Esophagus squamous epithelium (tissue), 5 donors: ENCODE measurements at places on chromosomes 16 and 17.
A peak's percentile ranks its signal among the peaks of the same experiment; 100 is the strongest.

- DNase-seq, result no peak
- peak within 1 kb of the TSS; percentile 47 for H3K4me3 ChIP-seq
- H3K27me3 ChIP-seq, result no peaks in the 10 kb centered on the region
- H3K36me3 ChIP-seq, result peaks cover 42% of the 10 kb centered on the region
- H3K4me1 ChIP-seq, result peaks cover 14% of the 10 kb centered on the region
Measured at GRCh38 chr17:41518789-41519449, at the start of gene KRT15. TSS of gene KRT15 (minus strand) at chr17:41518890. CDS start at chr17:41518827, 63 bp downstream.

DNA sequence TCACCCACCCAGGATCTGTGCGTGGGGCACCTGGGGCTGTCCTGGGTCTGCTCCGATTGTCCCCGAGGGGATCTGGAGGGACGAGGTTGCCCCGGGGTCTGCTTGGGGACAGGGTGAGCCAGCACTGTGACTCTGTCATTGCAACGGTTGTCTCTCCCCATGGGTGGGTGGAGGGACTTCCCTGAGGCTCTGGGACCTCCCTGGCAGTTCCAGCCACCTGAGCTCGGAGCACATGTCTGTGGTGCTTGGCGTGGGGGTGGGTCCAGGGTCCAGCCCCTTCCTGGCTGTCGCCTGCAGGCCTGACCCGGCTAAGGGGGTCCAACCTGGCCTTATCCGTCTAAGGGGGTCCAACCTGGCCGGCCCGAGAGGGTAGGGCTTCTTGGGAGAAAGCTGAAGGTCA is 8.5 kb upstream of the CBFA2T3 start:
- no peak overlapping the region for H3K4me3 ChIP-seq
- H3K36me3 ChIP-seq, result no peaks in the 10 kb centered on the region
- H3K27me3 ChIP-seq, result no peaks in the 10 kb centered on the region
- DNase-seq, result no peak

GRCh38 chr17:39607851-39608130 is at the start of gene NEUROD2:
TSS of gene NEUROD2 (minus strand) at chr17:39607920. CDS start at chr17:39606599, 1,321 bp downstream.
- no peak within 1 kb of the TSS for H3K27ac ChIP-seq
- H3K36me3 ChIP-seq, result no peaks in the 10 kb centered on the region
- H3K27me3 ChIP-seq, result peaks cover 100% of the 10 kb centered on the region
- DNase-seq, result no peak
- no peak within 1 kb of the TSS for H3K4me3 ChIP-seq

DNA sequence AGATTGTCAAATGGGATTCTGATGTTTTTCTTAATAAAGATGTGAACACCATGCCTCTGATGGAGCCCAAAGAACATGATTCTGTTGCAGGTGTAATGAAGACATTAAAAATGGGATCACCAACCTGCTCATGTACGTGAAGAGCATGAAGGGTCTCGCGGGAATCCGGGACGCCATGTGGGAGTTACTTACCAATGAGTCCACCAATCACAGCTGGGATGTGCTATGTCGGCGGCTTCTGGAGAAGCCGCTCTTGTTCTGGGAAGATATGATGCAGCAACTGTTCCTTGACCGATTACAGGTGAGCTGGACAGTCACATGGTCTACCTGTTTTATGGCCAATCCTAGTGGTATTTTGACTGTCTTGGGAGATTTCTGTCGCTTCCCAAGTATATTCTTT is 7.6 kb downstream of the COG1 start:
- H3K27me3 ChIP-seq, result no peaks in the 10 kb centered on the region
- no peak overlapping the region for H3K4me3 ChIP-seq
- H3K27ac ChIP-seq, result no peak overlapping the region
- H3K4me1 ChIP-seq, result peaks cover 2% of the 10 kb centered on the region

DNA sequence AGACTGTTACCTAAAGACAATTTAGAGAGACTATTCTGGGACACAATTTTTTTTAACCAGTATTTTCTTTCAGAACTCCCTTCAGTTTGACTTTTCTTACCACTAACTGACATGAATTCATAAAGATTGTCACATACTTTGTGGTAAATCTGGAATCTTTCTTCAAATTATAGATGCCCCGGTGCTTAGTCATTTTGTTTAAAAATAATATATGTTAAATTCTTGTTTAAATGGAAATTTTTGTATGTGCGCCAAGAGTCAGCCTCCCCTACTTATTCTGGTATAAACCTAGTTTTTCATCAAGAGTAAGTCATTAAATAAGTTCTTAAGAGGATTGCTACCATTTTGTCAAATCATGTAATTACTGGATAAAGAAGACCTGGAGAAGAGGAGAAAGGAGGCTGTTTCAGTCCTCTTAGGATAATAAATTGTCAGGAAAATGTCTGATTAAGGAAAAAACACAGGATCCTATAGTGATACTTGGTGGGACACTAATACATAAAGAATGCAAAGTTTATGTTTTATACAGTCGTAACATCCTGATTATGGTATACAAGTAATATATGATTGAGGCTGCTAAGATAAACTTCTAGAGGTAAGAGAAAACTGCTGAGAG is 424.4 kb downstream of the PMP22 start:
- H3K27ac ChIP-seq, result no peak overlapping the region
- no peak for DNase-seq
- peaks cover 12% of the 10 kb centered on the region for H3K4me1 ChIP-seq
- no peaks in the 10 kb centered on the region for H3K36me3 ChIP-seq
- no peaks in the 10 kb centered on the region for H3K27me3 ChIP-seq

GRCh38 chr16:50408001-50408561 is 39.3 kb upstream of the BRD7 start:
- DNase-seq, result no peak
- H3K4me3 ChIP-seq, result no peak overlapping the region
- H3K27ac ChIP-seq, result no peak overlapping the region
- H3K27me3 ChIP-seq, result no peaks in the 10 kb centered on the region

- no peaks in the 10 kb centered on the region for H3K4me1 ChIP-seq
- no peaks in the 10 kb centered on the region for H3K36me3 ChIP-seq
- DNase-seq, result no peak
- H3K27ac ChIP-seq, result no peak overlapping the region
- H3K4me3 ChIP-seq, result no peak overlapping the region
Measured at GRCh38 chr16:22109258-22109898, 17.0 kb downstream of the VWA3A start.

DNA sequence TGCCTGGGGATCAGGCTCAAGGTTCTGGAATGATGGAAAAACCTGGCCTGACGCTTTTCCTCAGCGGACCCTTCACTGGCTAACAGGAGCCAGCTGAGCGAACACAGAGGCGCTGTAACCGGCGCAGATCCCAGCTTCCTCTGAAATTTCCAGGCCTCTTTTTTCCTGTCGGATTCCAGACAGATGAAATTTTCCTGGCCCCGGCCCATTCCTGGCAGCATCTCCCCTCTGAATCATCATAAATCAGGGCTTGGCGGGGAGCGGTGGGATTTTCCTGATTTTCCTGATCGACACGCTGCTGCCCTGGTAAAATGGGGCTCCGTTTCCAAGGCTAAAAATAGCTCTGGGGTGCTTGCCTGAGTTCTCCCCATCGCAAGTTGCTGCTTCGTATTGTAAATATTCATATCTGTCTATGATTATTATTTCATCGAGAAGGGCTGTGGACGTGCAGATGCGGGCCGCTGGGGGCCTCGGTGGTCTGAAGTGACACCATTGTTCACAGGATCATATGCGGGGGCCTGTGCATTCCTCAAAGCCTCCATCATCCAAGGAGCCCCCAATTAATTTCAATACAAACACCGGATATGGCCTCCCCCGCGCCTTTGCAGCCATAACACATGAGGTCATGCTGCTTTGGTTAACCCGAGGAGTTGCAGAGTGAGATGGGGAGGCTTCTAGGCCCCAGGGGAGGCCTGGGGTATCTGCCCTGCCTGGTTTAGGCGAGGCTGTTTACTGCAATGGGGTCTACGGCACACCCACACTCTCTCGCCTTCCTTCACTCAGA is 45.8 kb upstream of the ETV4 start:
- DNase-seq, result no peak
- peak overlapping the region; percentile 76 for H3K27ac ChIP-seq
- H3K4me1 ChIP-seq, result peaks cover 9% of the 10 kb centered on the region
- H3K36me3 ChIP-seq, result no peaks in the 10 kb centered on the region
- H3K27me3 ChIP-seq, result no peaks in the 10 kb centered on the region

GRCh38 chr17:51455931-51456330 is 195.6 kb downstream of the UTP18 start:
- DNase-seq, result no peak
- no peaks in the 10 kb centered on the region for H3K36me3 ChIP-seq
- H3K4me3 ChIP-seq, result no peak overlapping the region
- H3K27ac ChIP-seq, result no peak overlapping the region
- no peaks in the 10 kb centered on the region for H3K27me3 ChIP-seq

DNA sequence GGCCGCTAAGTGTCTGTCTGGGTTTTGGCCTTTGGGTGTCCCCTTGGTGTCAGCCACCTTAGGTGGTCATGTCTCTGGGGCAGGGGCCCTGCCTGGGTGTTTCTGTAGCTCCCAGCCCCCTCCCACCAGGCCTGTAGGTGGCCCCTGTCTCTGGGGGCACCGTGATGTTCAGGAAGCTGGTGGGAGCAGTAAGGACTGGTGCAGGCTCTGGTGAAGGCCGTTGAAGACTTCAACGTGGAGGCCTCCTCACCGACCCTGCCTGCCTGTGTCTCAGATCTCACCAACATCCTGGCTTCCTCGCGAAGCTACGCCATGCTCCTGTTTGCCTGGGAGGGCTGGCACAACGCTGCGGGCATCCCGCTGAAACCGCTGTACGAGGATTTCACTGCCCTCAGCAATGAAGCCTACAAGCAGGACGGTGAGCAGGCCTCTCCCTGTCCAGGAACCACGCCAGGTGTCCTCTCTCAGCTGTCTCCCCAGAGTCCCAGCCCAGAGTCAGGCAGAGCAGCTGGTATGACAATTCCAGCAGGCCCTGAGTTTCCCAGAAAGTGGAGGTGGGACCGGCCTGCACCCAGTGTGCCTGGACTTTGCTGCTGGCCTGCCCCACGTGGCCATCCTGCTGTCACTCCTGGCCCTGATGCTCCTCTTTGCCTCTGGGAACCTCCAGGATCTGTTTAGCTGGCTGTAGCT is 2.8 kb downstream of the ACE start:
- DNase-seq, result no peak
- H3K27me3 ChIP-seq, result peaks cover 7% of the 10 kb centered on the region
- H3K4me1 ChIP-seq, result peaks cover 50% of the 10 kb centered on the region
- no peak overlapping the region for H3K4me3 ChIP-seq
- H3K36me3 ChIP-seq, result no peaks in the 10 kb centered on the region

DNA sequence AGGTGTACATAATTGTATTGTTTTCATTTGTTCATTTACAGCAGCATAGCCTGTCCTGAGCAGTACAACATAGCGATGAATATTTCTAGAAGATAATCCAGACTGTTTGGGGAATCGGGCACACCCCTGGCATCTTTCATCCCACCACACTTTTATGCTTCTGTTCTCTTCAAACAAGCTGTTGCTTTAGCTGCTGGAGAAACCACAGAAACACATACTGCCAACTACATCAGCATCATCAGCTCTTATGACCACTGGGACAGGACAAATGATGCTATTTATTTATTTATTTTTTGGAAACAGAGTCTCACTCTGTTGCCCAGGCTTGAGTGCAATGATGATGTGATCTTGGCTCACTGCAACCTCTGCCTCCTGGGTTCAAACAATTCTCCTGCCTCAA is 22.6 kb upstream of the HAPSTR1 start:
- H3K4me3 ChIP-seq, result no peak overlapping the region
- H3K36me3 ChIP-seq, result no peaks in the 10 kb centered on the region
- no peaks in the 10 kb centered on the region for H3K4me1 ChIP-seq
- DNase-seq, result no peak

DNA sequence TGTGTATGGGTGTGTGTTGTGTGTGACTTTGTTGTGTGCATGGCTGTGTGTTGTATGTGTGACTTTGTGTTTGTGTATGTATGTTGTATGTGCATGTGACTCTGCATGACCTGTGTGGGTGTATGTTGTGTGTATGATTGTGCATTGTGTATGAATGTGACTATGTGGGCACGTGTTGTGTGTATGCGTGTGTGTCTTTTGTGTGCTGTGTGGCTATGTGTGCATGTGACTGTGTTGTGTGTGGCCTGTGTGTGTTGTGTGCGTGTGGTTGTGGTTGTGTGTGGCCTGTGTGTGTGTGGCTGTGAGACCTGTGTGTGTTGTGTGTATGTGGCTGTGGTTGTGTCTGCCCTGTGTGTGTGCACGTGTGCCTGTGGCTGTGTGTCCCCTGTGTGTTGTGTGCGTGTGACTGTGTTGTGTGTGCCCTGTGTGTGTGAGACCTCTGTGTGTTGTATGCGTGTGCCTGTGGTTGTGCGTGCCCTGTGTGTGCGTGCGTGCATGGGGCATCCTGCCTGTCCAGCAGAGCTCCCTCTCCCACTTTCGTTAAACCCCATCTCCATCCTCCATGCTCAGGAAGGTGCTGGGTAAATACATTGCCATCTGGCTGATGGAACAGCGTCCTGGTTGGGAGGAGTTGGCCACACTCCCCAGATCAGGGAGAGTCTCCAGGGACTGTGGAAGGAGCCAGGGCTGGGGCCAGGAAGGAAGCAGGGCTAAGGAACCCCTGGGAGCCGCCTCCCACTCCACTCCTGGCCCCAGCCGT is 90.1 kb upstream of the GSE1 start:
- H3K4me1 ChIP-seq, result peaks cover 32% of the 10 kb centered on the region
- DNase-seq, result no peak
- H3K27ac ChIP-seq, result no peak overlapping the region
- H3K4me3 ChIP-seq, result no peak overlapping the region

DNA sequence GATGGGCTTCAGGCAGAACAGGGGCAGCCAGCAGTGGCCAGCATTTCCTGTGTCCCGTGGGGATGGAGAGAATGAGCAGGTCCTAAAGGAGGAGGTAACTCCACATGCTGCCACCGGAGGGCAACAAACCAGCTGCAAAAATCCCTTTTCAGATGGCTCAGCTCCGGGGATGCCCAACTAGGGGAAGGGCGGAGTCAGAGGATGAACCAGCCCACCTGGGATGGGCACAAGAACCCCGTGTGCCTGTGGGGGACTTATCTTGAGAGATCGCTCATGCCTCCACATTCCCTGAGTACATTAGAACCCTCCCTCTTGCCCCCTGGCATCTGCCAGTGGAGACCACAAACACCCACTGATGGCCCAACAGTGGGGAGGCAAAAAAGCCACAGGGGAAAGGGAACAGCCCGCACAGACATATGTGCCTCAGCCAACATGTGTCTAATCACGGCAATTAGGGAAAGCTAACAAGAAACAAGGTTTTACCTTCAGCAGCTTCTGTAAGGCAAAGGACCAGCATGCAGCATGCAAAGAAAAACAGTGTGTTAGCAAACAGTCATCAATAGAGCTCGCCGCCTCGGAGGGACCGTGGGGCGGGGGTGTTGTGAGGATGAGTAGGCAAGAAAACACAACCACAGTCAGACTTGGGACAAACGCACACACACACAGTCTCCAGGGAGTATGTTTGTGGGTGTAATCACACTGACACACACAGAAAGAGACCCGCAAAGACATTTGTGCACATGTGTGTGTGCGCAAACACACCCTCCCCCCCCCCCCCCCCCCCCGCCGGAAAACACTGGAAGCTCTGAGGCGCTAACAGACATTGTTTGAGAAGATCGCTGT is 64.0 kb downstream of the MYO18A start:
- no peak overlapping the region for H3K27ac ChIP-seq
- DNase-seq, result no peak
- H3K27me3 ChIP-seq, result no peaks in the 10 kb centered on the region
- peaks cover 10% of the 10 kb centered on the region for H3K4me1 ChIP-seq
- H3K4me3 ChIP-seq, result no peak overlapping the region
